ENCODE measurements at places on chromosomes 11 and 22. TPM values are rescaled to one million over a fixed set of nuclear protein-coding genes. Genes with fewer than 3 reads are reported as not detected.

The MISFA gene
- 2.1 TPM for total RNA-seq

The CSF2RB gene
- 3.0 TPM for total RNA-seq

The ADORA2A gene
- total RNA-seq = 19.7 TPM

The AGBL2 gene
- 7.7 TPM for total RNA-seq

The TPH1 gene
- 0.15 TPM for total RNA-seq

DNA sequence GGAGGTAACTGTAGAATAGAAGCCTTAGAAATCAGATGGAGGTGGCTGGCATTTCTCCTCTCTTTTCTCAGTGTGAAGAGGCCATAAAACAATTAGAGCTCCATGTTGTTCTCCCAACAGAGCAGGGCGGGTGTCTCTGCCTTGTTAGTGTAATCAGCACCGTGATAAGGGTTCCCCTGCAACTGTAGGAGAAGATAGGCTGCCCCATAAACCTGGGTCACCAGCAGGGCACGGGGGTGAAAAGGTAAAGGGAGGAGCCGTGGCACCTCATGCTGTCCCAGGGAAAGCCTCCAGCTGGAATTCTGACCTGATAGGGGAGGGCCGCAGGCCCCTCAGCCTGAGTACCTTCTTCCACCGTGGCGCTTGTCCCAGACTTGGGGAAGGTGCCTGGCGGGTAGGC is 68.7 kb downstream of the ISX start:
- DNase-seq = no peak

GRCh38 chr11:10400856-10401255 is 54.2 kb upstream of the AMPD3 start:
- no peak for DNase-seq

- DNase-seq = no peak
Observed at GRCh38 chr11:118696673-118697226, 17.3 kb upstream of the TREH start.

DNA sequence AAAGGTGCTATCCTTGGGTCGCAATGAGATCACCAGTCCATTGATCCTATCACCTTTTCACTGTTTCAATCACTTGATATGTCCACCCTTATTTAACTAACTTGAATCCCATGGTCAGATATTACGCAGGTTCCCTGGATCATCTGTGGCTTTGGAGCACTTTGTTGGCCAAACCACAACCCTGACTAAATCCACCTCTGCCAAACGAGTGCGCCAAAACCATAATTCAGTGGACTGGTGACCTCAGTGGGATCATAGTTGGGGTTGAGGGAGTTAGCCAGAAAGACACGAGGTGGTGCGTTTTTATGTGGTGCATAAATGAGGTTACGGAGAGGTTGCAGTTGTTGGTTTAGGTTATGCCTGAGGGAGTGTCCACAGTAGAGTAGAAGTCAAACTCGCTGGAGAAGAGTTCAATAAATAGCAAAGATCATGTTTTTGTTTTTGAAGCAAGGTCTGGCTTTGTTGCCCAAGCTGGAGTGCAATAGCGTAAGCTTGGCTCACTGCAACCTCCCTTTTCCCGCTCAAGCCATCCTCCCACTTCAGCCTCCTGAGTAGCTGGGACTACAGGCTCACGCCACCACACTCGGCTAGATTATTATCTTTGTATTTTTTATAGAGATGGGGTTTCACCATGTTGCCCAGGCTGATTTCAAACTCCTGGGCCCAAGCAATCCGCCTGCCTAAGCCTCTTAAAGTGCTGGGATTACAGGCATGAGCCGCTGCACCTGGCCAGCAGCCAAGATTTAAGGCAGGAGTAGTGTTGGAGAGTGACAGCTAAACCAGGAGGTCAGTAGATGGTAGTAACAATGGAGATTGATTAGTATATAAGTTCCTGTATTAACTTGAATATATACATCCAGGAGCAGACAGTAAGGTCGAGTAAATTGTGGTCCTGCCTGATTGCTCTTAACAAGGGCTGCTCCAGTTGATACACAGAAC is 4.5 kb downstream of the FOXR1 start:
- DNase-seq = no peak

GRCh38 chr11:69018924-69019323 is 5.9 kb upstream of the MRGPRF start:
- DNase-seq = no peak

- DNase-seq = no peak
Observed at GRCh38 chr11:73340164-73340563, 32.1 kb downstream of the ARHGEF17 start.

GRCh38 chr11:111402411-111402810 is 23.3 kb upstream of the POU2AF1 start:
- no peak for DNase-seq

DNA sequence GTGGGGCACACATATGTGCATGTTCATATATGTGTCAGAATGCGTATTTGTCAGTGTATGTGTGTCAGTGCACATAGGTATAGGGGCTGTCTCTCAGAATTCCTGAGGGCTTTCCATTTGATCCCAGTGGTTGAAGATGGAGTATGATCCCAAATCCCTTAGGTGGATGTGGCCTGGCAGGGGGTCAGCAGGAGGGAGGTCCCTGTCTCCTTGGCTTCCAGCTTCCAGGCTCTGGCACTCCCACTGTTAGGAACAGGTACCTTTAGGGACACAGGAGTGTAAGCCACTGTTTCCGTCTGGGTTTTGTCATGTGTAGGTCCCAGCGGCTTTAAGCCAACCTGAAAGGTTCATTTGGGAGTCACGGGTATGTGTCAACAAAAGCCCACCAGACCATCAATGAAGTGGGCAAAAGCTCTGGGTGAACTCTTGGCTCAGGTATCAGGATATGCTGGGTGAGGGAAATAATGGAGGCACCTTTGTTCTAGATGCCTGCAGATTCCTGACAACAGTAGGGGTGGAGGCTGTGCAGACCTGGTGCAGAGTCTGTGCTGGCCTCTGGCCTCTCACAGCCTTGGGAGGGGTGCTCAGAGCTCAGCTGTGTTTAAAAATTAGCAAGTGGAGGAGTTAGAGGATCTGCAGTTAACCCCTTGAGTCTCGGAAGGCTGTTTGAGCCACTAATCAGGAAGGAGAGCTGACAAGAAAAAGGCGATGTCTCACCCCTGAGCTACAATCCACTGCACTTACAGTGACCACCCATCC is 9.0 kb downstream of the KCNQ1OT1 start:
- no peak for DNase-seq

DNA sequence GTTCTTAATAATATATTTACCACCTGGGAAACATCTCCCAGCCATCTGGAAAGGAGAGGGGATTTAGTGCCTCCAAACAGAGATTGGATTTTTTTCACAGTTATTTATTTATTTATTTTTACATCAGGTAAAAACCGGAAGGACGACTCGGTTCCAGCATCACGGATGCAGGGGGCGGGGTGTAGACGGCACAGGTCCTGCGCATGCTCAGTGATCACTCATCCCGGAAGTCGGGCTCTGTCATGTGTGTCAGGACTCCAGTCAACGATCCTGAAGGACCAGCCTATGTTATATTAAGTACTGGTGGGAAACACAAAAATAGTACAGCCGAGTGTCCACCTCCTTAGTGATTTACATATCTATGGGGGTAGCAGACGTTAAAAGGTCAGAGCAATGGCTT is 467.6 kb downstream of the NTM start:
- DNase-seq = no peak

All from activated CD4-positive, alpha-beta memory T cell treated with anti-CD3 and anti-CD28 coated beads, Interleukin-2, amount 10 ng/mL, durations not matched to agents 7 days and 5 days (primary cell).